M059J (cell line): ENCODE measurements at places on chromosomes 16 and 17. TPM values are rescaled to one million over a fixed set of nuclear protein-coding genes. Genes with fewer than 3 reads are reported as not detected.

GRCh38 chr17:79082311-79083190, 7.9 kb downstream of the ENGASE start:
- DNase-seq, result peak; percentile 24

The ITGB4 gene
- total RNA-seq, result 4.8 and 8.0 TPM in 2 replicates

DNA sequence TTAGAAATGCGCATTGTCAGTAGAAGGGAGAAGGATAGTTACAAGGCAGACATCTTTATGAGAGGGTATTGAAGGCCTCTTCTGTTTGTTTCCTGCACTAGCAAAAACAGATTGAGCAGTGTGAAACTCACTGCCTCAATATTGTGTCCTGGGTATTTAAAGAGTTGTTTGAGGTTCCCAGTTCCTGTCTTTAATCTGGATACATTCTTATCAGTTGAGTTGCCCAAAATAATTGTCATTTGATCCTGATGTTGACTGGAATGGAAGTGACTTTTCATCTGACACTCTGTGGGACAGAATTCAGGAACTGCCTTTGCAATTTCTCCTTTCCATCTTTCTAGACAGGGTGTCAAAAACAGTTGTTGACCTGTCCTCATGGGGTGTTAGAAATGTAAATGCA, 1.7 kb downstream of the ATP6V0A1 start:
- DNase-seq, result peak; percentile 57

DNA sequence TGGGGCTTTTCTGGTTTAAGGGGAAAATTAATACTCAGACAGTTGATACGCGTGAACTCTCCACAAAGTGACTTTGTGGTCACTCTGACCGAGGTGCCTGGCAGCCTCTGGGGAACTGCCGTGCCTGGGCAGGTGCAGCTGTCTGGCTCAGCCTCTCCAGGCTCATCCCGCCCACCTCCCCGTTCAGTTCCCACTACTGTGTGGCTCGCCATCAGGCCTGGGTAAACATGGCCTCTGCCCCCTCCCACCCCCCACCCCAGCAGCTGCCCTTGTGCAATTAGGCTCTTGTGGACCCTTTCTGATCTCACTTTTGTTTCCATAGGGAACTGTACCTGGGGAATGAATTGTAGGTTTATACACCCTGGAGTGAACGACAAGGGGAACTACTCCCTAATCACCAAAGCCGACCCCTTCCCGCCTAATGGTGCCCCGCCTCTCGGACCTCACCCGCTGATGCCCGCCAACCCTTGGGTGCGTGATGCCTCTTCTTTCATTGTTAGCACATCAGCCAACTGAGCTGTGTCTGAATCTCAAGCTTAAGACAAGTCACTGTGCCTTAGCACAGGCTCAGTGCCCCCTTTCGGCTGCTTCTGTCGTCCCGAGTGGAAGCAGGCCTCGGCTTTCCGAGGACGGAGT, 27.8 kb downstream of the ZC3H18 start:
- no peak for DNase-seq

The FAM83G gene
- total RNA-seq, result 6.5 and 15.0 TPM in 2 replicates

DNA sequence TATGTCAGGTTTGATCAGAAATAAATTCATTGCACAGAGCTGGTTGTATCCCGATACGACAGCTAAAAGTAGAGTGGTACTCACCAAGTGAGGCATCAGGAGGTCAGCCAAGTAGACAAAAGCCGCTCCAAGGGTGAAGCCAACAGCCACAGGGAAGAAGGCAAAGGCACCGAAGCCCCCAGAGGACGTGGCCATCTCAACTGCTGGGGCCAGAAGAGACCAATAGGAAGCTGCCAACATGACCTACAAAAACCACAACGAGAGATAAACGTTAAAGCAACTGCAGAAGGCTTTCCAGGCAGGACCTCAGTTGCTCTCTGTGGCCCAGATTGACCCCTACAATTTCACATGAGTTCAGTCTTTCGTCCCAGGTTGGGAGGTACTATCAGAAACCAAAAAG, 61.0 kb downstream of the SLC39A11 start:
- DNase-seq, result no peak

The PDIA2 gene
- total RNA-seq, result 0.25 TPM in 1 of 2 replicates, not detected in the other

GRCh38 chr16:16186820-16187219, 36.5 kb downstream of the ABCC6 start:
- no peak for DNase-seq

DNA sequence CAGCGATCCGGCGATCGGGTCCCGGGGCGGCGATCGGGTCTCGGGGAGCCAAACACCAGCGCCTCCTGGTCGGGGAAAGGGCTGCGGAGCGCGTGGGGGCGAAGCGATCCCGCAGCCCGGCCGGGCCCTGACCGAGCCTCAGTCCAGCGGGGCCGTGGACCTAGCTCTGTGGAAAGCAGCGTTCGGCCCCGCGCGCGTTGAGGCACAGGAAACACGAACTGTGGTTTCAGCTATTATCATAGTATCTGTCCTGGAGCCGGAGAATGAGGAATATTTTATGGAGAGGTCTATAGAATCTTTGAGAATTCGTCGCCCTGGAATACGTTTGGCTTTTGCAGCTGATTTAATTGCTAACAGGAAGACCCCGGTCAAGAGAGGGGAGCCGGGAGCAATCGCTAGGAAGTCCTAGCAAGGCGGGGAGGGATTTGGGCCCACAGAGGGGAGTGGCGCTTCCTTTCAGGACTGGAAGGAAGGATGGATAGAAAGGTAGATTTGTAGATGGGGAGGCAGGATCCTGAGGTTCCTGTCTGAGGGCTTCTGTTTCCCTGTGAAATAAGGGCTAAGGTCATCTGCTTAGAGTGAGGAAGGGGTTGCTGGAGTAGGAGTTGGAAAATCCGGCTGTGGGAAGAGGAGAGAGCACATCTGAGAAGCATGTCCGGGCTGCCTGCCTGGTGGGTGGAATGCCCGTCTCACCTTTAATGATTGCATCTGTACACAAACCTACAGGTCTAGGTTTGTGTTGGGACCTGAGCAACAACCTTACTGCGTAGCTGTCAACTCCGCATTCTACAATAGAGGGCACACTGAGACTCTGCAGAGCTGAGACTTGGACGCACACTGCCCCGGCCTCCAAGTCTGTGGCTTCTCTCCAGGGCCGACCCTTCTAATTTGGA, 770 bp downstream of the CCNF start:
- DNase-seq, result peak; percentile 37

The RBL2 gene
- total RNA-seq, result 7.9 and 15.7 TPM in 2 replicates

The MIS12 gene
- total RNA-seq, result 32.6 and 35.6 TPM in 2 replicates

DNA sequence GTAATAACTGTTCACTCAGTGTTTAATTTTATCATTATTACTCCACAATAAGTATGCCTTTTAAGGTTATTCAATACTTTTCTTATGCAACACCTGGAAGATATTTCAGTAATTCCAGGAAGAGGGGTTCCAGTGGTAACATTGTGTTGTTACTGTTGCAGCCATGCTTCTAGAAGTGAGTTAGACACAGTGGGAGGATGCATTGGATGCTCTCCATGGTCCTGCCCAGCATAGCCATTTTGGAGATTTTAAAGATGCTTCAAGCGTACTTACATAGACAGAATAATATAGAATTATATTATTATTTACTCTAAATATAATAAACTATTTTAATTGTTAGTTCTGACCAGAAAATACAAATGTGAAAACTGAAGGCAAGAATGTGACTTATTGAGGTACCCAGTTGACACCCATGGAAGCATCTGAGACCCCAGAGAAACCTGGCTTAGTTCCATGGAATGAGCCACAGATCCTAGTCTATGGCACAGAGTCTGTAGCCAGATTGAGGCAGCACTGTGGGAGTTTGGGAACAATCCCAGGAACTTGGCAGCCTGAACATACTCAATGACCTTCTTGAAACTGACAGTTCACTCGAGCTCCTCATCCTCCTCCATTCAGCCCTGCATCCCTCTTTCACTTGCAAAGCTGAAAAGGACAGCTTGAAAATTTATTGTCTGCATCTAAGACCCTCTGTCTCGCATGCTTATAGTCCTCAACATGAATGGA, 190.1 kb upstream of the HS3ST4 start:
- DNase-seq, result peak; percentile 1

DNA sequence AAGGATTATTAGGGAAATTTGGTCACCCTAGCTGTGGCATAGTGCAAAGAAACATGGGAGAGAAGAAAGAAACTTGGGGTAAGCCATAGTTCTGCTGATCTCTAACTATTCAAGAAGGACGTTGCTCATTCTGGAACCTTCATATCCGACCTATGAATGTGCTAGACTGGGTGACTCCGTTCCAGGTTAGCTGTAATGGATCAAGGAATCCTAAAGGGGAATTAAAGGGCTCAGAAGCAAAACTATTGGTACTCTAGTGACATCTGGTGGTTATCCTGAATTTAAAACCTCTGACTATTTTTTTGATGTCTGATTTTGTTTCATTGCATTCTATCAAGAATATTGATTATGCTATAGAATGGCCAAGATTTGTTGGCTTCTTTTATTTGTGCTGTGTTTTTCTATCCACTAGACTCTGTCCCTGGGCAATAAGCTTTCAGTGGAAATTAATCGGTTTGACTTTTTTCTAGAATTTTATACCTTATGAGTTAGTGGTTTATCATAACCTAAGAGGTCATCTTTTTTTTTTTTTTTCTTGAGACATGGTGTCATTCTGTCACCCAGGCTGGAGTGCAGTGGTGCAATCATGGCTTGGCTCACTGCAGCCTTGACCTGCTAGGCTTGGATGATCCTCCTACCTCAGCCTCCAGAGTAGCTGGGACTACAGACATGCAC, 19.5 kb downstream of the PCTP start:
- DNase-seq, result peak; percentile 69

The KRTAP1-1 gene
- not detected in 2 replicates for total RNA-seq

- DNase-seq, result no peak
Measured at GRCh38 chr16:79264237-79265109, 336.1 kb downstream of the MAF start.

- peak; percentile 79 for DNase-seq
Measured at GRCh38 chr17:42116705-42117396, 4.3 kb downstream of the KAT2A start.

- peak; percentile 57 for DNase-seq
Measured at GRCh38 chr17:50213026-50214022, 11.9 kb upstream of the COL1A1 start.

DNA sequence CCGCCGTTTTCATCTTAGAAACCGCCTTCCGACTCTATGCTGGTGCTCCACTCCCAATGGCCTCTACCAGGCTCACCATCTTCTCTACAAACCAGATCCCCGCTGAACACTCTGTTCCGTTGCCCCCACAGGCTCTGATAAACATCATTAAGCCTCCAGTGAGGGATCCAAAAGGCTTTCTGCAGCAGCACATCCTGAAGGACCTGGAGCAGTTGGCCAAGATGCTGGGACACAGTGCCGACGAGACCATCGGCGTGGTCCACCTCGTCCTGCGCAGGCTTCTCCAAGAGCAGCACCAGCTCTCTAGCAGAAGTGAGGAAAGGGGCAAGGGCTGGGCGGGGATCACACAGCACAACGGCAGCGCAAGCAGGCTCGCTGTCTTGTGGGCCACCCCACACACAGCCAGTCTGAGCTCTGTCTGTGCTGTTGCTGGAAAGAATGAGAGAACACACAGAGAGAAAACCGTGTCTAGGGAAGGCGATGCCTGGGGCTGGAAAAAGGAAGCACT, 33.5 kb upstream of the ENDOV start:
- no peak for DNase-seq

The GDPD3 gene
- 0.52 and 1.8 TPM in 2 replicates for total RNA-seq

GRCh38 chr16:66935314-66936011, at the start of gene CES2:
Gene CES2 (plus strand): TSS chr16:66935516. CDS start chr16:66935636, 120 bp downstream.
- peak; percentile 50 for DNase-seq

GRCh38 chr16:5916711-5917191, 819.2 kb upstream of the EEF2KMT start:
- peak; percentile 83 for DNase-seq

GRCh38 chr17:3005696-3006095, 57.7 kb downstream of the OR1D5 start:
- DNase-seq, result no peak

DNA sequence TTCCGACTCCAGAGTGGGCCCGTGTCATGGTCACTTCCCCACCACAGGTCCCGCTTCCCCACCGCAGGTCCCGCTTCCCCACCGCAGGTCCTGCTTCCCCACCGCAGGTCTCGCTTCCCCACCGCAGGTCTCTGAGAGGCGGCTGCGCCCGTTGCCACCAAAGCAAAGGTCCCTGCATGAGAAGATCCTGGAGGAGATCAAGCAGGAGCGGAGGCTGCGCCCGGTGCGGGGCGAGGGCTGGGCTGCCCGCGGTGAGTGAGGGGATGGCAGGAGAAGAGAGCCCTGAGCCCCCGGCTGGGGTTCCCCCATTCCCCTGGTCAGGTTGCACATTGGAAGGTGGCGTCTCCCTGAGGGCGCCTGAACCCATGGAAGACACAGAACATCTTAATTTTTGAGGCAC, 17.4 kb upstream of the TCF25 start:
- DNase-seq, result no peak

DNA sequence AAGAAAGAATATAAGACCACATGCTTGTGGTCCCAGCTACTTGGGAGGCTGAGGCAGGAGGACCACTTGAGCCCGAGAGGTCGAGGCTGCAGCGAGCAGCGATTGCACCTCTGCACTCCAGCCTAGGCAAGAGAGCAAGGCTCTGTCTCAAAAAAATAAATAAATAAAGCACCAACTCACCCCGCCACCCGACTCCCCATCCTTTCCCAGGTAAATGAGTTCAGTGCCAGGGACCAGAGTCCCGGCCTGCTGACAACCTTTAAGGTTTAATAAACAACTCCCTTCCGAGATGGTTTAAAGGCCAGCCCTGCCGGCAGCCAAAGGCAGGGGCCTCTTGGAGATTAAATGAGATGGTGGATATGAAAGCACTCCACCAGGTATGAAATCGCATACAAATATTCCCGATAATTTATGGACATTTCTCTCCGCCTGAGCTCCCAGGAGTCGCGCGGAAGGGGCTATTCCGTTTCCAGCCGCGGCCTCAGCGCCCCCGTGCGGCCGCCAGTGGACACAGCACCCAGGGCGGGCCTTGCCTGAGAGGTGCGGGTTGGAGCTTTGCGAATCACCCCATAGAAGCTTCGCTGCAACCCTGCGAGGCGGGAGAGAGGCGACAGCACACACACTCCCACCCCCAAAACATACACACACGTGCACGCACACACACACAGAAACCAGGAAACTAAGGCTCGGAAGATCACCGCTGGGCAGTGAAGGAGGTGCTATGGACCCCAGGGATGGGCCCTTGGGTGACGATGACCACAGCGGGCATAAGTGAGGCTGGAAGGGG, 4.0 kb upstream of the RPL38 start:
- DNase-seq, result peak; percentile 49

- peak; percentile 34 for DNase-seq
Measured at GRCh38 chr16:60989592-60989991, 1046.6 kb downstream of the CDH8 start.

GRCh38 chr16:46728806-46729205, 19.3 kb downstream of the MYLK3 start:
- DNase-seq, result no peak

The KRT40 gene
- total RNA-seq, result not detected in 2 replicates

The FOXL1 gene
- total RNA-seq, result 4.1 and 4.2 TPM in 2 replicates
